HepG2 (cell line): ENCODE measurements at places on chromosomes 4 and X.

DNA sequence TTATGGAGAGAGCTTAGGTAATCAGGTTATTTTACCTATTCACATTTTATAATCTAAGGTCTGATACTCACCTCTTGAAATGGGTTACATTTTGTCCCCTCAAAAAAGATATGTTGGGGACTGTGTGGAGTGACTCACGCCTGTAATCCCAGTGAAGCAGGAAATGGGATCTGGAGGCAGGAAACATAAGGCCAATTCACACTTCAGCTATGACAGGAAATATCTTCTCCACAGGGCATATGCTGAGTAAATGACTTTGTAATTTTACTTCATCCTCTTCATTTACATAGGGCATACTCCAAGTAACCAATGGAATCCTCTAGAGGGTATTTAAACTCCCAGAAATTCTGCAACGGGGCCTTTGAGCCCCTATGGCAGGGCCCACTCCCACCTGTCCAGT, 54.8 kb upstream of the ZMAT1 start:
- no peak for DNase-seq

DNA sequence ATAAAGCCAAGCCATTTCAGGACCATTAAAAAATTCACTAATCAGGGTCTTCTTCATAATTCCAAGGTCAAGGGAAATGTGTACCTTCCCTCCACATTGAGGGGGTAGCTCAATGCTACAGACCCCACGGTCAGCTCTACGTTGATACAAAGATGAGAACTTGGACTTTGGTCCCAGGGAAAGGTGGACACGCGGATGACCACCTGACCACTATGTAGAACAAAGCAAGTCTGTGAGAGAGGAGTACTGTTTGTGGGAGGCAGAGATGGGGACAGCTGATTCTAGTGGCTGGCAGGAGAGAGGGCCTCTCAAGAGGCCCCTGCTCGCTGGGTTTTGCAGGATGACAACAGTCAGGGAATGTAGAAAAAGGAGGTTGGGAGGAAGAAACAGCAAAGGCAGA, 58.0 kb downstream of the SLC2A9 start:
- peak; percentile 79 for DNase-seq

GRCh38 chrX:66731398-66731797, 92.5 kb upstream of the EDA2R start:
- DNase-seq = peak; percentile 12

DNA sequence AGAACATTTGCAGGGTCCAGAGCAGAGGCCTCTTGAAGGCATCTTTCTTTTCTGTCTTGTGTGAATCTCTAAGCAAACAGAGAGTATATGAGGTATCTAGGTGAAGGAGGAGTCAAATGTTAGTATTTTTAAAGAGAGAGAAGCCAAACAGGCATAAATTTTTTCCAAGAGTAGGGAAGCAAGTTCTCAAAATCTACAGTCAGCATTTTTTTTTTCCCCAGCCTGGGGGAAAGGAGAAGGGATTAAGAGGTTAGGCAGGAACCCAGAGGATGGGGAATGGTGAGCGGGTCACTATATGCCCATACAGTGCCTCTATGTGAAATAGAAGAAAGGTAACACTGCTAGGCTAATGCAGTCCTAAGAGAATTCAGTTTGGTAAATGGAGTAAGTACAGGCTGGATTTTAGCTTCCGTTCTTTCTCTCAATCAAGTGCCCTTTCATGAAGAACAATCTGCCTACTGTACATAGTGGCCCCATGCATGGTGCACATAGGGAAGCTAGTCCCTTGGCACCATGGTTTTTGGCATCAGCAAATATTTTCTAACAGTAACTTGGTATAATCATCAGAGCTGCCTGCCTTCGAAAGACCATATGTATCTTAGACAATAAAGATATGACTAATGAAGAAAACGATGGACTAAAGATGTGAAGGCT, 163.1 kb upstream of the MAB21L2 start:
- no peak for DNase-seq
